ENCODE measurements at places on chromosomes 12 and 14.

- no peak for DNase-seq
Observed at GRCh38 chr12:106220536-106220935, 27.3 kb downstream of the CKAP4 start.

- DNase-seq, result no peak
Observed at GRCh38 chr14:106203438-106203837, 677.1 kb downstream of the TMEM121 start.

DNA sequence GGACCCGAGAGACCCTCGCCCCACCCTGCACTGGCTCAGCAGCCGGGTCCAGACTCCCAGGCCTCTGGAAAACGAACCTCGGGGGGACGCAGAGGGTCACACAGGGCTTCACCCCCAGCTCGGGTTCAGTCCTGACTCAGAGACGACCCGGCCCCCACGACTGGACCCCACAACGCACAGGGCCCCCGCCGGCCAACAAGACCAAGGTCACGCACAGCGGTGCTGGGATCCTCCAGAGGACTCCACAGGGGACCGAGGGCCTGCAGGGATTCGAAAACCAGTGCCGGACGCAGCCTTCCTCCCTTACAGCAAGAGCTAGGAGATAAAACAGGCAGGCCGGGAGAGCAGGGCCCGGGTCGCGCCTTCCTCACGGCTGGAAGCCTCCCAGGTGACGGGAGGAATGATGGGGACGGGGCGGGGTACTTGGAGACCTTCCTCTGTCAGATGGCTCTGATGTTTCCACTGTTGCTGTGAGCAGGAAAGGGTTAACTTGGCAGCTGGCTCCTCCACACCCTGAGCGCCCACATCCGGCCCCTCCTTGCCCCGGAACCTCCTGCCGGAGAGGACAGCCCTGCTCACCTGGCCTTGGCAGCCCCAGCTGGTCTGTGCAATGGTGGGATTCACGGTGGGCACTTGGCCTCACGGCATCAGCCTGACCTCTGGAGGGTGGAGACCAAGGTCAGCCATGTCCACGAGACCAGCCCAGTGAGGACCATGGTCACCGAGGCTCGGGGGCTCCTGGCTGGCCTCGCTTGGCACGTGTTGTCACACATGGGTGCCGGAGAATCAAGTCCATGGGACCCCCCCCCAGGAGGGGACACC lies 46.2 kb downstream of the GALNT9 start:
- DNase-seq, result no peak

- no peak for DNase-seq
Observed at GRCh38 chr14:54724676-54725325, 157.9 kb downstream of the SAMD4A start.

DNA sequence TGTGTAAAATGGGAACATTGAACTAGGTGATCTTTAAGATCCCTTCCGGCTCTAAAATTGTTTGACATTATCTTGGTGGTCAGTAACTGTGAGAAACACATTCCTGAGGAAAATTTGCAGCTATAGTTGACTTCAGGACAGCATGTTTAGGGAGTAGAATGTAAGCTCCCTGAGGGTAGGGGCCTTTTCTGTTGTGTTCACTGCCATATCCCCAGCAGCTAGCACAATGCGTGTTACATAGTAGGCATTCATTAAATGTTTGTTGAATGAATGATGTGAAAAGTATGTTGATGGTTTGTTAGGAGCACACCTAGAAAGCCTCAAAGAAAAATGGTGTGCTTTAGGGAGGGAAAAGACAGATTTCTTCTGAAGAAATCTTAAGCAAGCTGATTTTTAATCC lies 38.5 kb upstream of the KCNMB4 start:
- no peak for DNase-seq

DNA sequence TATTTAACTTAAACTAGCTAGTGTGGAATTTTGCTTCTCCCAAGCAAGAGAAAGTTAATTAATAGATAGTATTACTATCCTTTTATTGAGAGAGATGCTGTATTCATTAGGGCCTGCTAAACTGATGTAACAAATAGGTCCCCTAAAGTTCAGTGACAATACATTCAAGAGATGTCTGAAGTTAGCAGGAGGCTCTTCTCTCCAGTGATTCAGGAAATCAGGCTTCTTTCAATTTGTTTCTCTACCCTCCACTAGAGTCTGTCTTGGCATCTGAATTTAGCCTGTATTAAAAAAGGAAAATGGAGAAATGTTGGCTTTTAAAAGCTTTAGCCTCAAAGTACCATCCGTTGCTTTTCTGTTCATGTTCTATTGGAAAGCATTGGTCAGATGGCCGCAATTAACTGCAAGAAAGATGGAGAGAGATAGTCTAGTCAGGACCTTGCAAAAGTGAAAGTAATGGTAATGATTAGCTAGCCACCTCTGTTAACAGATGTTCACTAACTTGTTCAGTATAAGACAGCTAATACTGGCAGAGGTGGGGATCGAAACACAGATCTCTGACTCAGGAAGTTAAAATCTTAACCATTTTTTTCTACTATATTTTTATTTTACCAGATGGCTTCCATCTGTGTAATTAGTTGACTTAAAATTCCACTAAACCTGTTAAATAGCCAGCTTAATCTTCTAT lies 786.8 kb downstream of the TMTC2 start:
- no peak for DNase-seq

DNA sequence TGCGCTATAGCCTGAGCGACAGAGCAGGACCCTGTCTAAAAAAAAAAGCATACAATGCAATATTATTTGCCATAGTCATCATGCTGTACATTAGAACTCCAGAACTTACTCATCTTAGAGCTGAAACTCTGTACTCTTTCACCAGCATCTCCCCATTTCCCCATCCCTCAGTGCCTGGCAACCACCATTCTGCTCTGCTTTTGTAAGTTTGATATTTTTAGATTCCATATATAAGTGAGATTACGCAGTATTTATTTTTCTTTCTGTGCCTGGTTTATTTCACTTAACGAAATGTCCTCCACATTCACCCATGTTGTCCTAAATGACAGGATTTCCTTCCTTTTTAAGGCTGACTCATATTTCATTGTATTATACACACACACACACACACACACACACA lies 121.8 kb downstream of the BBS10 start:
- DNase-seq, result no peak

Measured in stimulated activated effector memory CD8-positive, alpha-beta T cell treated with anti-CD3 and anti-CD28 coated beads, Interleukin-12 subunit alpha, Interleukin-12 subunit beta, amount 100 ng/mL, for 72 hours (primary cell).